Stimulated activated naive CD8-positive, alpha-beta T cell treated with anti-CD3 and anti-CD28 coated beads, Interleukin-15, Interleukin-2, amounts not matched to agents 100 U/mL and 50 U/mL, for 24 hours (primary cell): ENCODE measurements at places on chromosomes 11 and 22.

DNA sequence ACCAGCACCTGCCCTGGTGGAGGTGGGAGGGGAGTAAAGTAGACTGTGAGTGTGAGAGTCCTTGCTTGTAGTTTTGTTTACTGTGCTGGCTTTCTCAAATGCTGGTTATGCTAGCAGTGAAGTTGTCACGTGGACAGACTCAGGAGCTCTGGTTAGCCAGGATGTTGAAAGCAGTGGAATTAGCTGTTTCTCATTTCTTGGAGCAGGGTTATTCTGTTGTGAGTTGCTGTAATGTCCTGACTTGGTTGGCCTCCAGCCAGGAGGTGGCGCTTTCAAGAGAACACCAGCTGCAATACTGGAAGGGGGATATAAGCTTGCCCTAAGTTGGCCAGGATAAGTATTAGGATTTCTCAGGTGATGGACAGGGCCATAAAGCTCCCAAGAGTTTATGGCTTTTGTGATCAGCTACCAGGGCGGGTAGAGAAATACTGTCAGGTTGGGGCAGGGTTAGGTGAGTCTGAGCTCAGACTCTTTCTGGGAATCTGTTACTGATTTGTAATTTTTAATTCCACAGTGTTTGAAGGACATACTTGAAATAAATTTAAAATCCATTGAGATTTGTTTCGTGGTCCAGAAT lies 13.7 kb downstream of the CYP2D6 start:
- no peak for DNase-seq

DNA sequence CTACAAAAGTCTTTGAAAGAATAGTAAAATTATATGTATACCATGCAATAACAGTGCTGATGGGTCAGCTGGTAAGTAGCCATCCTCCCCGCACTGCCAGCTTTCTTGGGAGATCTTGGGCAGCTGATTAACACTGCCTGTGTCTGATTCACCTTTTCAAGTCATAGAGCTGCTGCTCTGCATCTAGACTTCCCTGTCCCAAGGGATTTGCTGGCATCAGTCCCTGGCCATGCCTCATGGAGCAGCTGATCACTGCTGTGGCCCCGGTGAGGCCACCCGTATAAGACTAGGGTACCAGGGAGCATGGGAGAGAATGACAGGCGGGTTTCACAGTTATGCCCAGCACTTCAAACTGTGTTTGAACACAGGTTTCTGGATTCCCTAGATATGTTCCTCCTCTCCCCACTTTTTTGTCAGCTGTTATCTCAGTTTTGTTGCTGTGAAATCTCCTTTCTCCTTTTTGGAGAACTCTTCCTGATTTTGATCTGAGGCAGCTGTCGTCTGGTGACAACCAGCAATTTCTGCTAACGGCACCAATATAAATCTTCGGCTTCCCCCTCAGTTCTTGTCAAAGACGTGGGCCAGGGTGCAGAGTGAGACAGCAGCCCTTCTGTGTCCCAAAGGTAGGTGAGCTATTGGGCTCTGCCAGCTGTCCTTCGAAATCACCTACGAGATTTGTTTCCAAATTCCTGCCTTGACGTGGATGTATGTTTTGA lies 438.9 kb downstream of the NTM start:
- DNase-seq, result no peak

- DNase-seq, result no peak
Measured at GRCh38 chr11:36119300-36119699, 169.9 kb downstream of the COMMD9 start.

DNA sequence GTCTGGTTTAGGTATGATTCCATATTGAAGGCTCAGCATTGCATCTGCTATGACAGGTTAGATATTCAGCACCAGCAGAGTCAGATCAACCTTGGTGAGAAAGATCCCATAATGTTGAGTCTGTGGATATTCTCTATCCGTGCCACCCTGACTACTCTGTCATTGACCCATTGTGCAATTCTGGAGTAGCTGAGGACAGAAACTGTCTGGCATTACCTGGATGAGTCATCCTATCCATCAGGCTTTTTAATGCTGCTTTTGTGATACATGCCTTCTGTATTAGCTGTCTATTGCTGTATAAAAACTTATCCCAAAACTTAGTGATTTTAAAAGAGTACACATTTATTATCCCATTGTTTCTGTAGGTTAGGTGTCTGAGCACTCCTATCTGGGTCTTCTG lies 189.1 kb upstream of the FAT3 start:
- DNase-seq, result no peak

- no peak for DNase-seq
Measured at GRCh38 chr11:103067118-103067517, 24.8 kb downstream of the DCUN1D5 start.

DNA sequence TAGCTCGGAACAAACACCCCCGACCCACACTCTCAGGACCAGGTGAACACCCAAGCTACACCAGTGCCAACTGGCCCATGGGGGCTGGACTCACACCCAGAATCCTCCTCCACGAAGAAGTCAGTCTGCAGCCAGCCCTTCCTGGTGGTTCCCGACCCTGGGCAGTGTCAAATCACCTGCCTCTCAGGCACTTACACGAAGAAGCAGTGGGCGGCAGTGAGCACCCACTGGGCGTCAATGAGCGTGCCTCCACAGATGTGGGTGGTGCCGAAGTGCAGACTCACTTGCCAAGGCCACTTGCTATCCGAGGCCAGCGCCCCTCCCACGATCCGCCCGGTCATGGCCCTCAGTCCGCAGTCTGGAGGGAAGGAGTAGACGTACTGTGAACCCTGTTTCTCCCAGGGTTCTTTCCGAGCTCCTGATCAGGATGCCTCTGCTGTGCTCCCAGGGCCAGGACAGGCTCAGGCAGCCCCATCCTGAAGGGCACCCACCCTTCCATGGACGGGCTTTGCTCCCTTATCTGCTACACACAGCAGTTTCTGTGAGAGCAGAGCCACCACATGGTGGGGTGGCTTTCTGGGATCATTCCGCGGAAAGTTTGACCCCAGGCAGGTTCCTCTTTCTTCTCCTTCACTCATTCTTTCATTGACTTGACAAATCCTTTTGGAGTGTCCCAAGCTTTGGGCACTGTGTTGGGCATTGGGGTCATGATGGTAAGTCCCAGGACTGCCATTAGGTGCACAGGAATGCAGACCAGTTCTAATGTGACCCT lies 19.4 kb downstream of the TMPRSS13 start:
- no peak for DNase-seq

DNA sequence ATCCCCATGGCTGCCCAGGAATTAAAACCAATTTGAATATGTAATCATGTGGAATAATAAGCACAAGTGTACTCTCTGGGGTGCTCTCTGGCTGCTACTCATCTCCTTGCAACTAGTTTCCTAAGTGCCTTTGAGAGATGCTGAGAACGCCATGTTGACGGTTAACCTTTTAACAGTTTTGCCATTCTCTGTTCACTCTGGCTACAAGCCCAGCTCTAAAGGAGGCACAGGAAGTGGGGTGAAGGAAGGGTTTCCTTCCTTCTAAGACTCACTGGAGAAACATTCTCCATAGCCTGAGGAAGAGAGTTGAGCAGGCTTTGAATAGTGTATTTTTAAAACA lies 122.0 kb upstream of the ZC3H12C start:
- no peak for DNase-seq

DNA sequence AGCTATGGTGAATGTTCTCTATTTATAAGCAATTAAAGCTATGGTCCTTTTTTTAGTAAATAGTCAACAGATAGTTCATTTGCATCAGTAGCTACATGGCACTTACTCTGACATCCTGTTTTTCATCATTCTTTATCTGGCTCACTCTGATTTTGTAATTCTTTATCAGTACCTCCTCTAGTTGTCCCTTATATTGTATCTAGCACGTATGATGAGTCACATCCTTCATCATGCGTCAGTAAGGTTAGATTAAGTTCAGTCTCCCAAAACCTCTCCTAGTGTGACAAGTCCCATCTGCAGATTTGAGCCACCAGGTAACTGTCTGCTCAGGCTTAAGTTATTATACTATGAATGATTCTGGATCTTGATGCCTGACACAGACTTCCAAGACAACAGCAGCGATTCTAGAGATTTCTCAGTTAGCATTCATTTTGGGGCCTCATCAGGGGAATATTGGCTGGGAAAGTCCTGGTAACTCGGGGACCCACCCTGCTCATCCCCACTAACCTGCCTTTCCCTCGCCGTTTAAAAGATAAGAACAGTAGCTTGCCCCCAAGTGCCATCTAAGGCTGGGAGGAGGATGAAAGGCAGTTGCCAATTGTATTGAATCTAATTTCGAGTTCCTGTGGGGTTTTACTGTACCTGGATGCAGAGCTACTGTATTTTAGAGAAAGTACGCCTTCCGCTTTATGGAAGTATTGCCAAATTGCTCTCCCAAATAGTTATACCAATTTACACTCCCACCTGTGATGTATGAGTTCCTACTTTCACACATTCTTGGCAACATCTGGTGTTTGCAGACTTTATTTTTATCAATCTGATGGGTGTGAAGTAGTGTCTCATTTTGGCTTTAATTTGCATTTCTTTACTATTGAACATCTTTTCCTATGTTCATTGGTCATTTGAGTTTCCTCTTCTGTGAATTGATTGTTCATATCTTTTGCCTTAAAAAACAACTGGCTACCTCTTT lies 55.9 kb downstream of the ZC3H12C start:
- DNase-seq, result no peak

- DNase-seq, result no peak
Measured at GRCh38 chr11:8988329-8989234, 15.2 kb downstream of the NRIP3 start.

- DNase-seq, result no peak
Measured at GRCh38 chr22:39234472-39234787, 10.4 kb downstream of the PDGFB start.

- no peak for DNase-seq
Measured at GRCh38 chr11:33266393-33267215, 9.4 kb downstream of the HIPK3 start.

DNA sequence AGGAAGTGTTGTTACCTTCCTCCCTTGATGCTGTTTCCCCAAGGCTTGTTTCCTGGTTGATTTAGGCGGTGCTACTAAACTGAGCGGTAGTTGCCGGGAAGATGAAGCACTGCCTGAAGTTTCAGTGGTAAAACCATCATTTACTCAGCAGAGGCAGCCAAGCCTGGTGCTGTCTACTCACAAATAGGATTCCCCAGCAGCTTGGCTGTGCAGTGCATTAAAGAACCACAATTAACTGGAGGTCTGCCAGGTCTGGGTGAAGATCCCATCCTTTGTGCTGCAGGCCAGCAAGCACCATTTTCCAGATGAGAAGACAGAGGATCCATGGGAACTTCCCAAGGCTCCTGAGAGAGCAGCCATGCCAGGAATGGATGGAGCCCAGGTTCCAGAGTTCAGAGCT lies 231.9 kb upstream of the E2F8 start:
- DNase-seq, result no peak

DNA sequence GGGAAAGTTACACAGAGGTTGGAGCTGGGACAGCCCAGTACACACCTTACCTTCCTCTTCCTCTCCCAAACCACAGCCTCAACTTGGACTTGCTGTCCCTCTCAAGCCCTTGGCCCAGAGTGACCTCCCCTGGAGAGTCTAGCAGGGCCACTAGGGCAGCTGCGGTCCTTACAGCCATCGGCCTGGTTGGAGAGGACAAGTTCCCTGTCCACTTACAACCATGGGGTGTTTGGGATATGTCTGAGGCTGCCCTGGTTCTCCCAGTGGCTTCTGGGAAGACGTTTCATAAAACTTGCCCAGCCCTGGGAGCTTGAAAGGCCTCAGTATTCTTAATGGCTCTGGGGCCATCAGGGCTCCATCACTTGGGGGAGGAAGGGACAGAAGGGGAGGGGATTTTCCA lies 13.1 kb upstream of the DGKZ start:
- no peak for DNase-seq

GRCh38 chr11:70255477-70256116 lies 14.9 kb upstream of the PPFIA1 start:
- no peak for DNase-seq

- no peak for DNase-seq
Measured at GRCh38 chr11:47512701-47513100, 40.2 kb downstream of the CELF1 start.

GRCh38 chr11:64722141-64723065 lies 594 bp downstream of the NRXN2 start:
- DNase-seq, result no peak

DNA sequence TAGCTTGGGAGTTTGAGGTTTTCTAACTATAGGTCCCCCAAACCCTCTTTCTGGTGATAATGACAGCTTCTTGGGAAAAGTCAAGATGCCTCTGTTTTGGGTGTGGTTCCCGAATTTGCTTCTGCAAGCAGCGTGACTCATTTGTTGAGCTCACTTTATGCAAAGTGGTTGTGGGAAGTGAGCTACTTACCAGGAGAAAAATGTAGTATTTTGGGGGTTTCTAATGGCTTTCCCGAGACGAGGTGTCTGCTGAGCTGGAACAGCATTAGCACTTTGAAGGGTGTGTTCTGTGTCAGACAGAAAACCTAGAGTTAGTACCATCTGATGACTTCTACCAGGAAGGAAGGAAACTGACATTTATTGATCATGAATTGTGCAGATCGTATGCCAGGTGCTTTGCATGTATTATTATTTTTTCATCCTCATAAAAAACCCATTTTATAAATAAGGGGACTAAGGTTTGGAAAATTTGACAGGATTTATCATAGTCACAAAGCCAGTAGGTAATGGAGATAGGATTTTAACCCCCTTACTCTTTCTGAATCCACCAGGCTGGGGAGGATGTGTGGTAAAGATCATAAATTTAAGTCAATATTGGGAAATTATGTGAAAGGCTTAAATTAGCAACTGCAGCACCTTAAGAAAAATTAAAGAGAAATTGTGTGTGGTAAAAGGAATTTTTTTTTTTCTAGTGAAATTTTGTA lies 108.8 kb upstream of the CD44 start:
- DNase-seq, result no peak

DNA sequence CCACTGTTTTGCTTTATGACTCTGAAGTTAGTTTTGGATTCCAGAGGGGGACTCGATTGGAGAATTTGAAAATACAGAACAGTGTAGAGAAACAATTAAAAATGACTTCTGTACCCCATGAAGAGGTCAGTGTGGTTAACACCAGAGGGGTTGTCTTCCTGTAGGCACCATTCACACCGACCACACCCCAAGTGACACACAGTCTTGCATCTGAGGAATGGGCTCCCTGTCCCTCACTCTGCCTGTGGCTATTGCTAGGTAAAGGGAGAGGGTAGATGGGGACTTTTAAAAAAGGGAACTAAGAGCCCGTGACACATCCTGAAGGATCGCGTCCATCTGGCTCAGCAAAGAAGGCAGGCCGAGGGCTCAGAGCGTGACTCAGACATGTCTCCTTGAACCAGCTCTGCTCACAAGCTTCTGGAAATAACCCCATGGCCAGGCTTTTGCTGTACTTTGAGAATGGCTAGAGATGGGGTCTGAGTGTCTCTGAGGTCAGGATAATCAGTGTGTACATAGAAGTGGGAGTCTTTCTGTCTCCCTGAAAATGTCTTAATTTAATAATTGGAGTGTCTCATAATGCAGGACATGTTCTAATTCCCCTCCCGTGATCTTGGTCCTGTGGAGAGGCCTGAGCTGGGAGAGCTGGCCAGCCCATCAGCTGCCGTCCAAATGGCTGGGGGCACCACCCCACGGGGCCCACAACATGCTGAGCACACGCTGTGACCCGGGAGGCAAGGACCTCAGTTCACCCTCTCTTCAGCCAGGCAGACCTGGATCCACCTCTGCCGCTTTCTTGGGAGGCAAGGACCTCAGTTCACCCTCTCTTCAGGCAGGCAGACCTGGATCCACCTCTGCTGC lies 39.3 kb downstream of the SGSM1 start:
- DNase-seq, result no peak
